ENCODE measurements at places on chromosomes 6 and 20.

DNA sequence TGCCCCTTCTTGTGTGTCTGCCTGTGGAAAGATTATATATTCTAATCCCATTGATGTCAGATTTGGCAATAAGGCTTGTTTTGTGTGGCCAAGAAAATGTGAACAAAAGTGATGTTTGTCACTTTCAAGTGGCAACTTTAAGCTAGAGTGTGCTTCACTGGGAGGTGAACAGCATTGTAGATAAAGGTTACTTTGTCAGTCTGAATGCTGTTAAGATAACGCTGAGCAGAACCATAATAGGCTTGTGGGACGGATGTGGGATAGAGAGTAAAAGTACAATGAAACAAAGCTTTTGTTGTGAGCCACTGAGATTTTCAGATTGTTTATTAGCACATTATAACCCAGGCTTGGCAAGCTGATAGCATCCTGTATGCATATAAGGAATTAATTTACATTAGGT is 303.8 kb upstream of the MAN1A1 start:
- DNase-seq: no peak

GRCh38 chr6:108720827-108721226 is 127.4 kb upstream of the ARMC2 start:
- DNase-seq: no peak

- DNase-seq: no peak
These were observed 78.3 kb upstream of the MMS22L start for GRCh38 chr6:97361286-97361685.

DNA sequence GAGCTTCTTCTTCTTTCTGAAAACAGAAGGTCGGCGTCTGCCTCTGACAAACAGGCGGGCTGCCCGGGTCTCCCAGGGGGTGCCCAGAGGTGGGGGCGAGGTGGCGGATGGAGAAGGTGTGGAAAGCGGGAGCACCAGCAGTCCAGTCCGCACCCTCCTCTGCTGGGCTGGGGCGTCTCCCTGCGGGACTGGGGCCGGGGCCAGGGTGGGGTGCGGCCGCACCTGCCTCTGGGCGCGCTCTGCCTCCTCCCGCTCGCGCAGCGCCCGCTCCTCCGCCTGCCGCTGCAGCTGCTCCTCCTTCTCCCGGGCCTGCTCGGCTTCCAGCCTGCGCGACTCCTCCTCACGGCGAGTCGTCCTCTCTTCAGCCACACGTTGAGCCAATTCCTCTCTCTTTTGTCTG is 71.1 kb upstream of the BCLAF1 start:
- DNase-seq: no peak

GRCh38 chr6:105482227-105482844 is 79.5 kb upstream of the PREP start:
- DNase-seq: peak; percentile 40

DNA sequence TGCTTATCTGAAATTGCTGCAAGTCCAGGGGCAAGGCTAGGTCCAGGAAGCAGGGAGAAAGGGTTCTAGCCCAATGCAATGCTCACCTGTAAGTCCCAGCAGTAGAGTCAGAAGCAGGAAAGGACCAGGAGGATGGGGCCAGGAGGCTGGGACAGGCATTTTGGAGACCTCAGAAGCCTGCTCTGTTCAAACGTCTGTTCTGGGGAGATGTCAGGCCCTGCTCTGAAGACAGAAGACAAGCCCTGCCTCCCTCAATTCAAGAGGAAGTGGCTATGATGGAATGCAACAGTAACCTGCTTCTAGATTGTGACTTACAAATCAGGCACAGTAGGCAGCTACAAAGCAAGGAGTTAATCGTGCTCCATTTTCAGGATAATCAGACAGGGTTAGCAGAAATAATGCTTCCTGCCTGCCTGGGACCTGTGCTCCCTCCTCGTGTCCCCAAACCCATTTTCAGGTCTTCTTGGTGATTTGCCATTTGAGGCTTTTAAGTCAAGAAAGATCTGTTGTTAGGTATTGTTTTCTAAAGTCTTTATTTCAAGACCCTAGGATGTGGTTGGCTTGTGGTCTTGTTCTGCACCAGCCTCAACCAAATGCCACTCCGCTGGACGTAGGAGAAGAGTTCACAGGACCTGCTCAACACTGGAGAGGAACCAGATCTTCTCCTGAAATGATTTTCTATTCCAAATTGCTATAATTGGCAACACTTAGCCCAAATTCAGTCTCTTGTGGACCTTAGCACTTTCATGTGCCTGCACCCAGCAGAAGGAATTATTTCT is at the start of gene SIRPG:
Gene SIRPG (minus strand): TSS at position 224 of the 779 bp plus-strand sequence. CDS start 65 bp downstream, at position 159.
- no peak for DNase-seq

- DNase-seq: no peak
These were observed 101.9 kb upstream of the ARMC2 start for GRCh38 chr6:108746366-108746765.

DNA sequence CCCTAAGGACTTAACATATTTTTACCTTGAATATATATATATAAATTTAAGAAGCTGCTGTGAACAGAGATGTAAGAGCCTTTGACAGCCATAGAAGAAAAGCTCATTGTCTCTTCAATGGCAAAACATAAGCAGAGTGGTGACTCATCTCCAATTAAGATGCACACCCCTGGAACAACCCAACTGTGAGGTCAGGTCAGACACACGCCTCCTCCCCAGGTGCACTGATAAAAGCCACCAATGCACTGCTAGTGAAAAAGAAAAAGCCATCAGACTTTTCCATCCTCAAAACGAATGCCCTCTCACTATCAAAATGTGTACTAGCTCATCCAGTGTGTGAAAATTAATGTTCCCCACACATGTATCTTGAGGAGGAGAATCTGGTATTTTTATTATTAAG is 100.1 kb downstream of the SMLR1 start:
- no peak for DNase-seq

DNA sequence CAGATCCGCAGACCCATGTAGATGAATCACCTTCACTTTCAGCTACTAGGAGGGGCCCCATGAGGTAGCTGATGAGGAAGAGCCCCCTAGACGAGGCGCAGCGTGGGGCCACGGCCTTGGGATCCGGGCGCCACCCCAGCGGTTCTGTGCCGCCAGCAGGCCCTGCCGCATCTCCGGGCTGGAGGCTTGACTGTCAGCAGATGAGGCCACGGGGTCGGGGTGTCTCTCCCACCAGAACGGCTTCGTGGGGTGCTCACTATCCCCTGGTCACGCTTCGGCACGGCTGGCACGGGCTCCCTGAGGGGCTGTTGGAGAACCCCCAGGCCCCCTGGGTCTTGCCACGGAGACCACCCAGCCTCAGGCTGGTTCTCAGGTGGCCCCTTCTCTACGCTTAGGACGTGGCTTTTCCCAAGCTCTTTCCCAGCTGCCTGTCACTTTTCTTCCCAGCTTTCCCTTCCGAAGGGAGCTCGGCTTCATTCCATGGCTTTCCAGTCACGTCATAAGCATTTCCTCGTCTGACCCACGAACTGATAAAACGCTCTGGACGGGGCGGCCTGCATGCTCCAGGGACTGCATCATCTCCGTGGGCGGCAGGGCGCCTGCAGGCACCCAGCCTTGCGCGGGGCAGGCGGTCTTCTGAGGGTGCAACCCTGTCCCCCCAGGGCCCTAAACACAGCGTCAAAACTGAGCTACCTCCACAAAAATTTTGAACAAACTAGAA is 85.9 kb downstream of the THBS2 start:
- no peak for DNase-seq

- DNase-seq: no peak
These were observed 104.7 kb upstream of the PRND start for GRCh38 chr20:4617019-4617418.

DNA sequence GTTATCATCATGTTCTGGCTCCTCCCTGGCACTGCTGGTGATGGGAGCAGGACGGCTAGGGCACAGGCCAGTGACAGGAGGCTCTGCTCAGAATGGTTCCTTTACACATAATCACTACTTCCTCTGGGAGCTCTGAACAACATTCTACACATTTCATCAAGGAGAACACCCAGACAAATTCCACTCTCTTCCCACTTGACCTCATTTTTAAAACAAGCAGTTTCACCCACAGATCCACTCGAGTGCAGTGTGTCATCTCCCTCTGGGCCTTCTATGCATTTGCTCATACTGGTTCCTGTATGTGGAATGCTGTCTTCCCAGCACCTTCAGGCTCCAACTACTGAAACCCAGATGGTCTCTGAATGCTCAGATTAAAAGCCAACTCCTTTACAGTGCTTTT is 84.8 kb downstream of the ELOVL5 start:
- DNase-seq: no peak

- no peak for DNase-seq
These were observed 154.8 kb upstream of the KCNQ5 start for GRCh38 chr6:72466971-72467566.

DNA sequence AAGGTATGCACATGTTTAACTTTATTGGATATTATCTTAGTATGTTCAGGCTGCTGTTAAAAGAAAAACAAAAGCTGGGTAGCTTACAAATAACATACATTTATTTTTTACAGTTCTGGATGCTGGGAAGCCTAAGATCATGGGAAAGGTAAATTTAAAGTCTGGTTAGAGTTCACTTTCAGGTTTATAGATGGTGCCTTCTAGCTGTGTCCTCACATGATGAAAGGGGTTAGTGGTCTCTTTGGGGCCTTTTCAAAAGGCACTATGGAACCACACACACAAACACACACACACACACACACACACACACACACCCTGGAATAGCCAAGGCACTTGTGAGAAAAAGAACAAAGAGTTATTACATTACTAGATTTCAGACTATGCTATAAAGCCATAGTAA is 805.8 kb upstream of the GJE1 start:
- DNase-seq: no peak

GRCh38 chr6:160464744-160465143 is 116.6 kb downstream of the SLC22A3 start:
- no peak for DNase-seq

DNA sequence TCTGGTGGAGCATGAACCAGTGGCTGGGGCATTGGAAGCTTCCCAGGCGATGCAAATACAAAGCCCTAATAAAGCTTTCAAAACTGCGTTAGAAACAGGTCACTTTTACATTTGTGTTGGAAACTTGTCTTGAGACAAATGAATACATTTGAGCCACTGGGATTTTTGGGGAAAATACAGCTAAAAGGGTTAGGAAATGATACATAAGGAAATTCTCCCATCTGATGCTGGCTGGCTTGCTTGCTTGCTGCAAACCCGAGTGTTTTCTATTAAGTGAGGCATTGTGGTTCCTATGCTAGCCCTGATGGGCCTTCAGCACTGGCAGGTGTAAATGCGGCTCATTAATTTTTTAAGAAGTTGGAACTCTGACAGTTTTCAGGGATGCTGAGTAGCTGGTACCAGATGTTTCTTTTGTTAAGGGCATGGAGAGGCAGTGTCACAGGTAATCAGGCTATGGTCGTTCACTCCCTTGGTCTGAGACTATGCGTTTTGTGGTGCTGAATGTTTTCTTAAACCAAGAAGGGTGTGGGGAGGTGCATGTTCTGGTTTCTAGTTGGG is 35.2 kb downstream of the RREB1 start:
- no peak for DNase-seq

- DNase-seq: no peak
These were observed 342.0 kb downstream of the TPBG start for GRCh38 chr6:82705579-82705978.

- DNase-seq: no peak
These were observed 282.7 kb upstream of the PRDM1 start for GRCh38 chr6:105803442-105803841.

GRCh38 chr6:111926731-111927302 is 53.6 kb upstream of the FYN start:
- DNase-seq: no peak

- DNase-seq: no peak
These were observed 3.0 kb upstream of the NNAT start for GRCh38 chr20:37518059-37518458.

DNA sequence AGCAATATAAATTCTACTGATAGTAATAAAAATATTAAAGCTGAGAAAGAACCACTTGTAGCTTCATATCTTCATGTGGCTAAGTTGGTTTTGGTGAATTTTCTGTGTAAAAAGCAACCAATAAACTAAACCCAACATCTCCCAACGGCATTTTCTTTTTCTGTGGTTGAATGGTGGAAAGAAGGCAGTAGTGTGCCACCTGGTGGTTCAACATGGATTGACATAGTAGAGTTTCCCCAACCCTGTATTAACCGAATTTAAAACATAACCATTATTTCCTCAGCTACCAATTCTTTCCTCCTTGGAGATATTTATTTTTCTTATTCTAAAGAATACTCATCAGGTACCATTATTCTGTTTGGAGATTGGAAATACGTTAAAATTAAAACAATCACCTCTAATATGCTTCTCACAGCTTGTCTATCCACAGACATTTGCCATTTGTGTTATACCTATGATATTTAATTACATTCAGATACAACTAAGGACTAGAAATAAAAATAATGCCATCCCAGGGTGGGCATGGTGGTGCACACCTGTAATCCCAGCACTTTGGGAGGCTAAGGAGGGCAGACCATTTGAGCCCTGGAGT is 117.1 kb upstream of the EEF1E1 start:
- DNase-seq: peak; percentile 10

GRCh38 chr6:141347906-141348492 is 784.7 kb upstream of the GJE1 start:
- no peak for DNase-seq

GRCh38 chr6:34459899-34460593 is 5.8 kb upstream of the PACSIN1 start:
- peak; percentile 43 for DNase-seq

GRCh38 chr6:93219447-93219846 is 199.9 kb downstream of the EPHA7 start:
- no peak for DNase-seq

DNA sequence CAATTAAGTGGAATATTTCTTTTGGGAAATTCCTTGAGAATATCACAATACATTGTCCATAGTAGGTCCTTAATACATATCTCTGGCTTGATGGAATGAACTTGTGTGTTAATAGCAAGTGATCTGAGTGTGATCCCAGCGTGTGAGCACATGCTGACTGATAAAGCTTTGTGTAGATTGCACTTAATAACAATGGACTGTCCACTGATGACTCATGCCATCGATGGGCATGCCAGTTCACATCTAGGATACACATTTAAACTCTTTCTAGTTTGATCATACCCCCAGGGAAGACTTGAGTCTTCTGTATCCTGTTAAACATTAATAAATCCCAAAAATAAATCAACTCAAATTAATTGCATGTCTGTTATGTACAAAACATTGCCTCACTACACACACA is 454.3 kb upstream of the SPTLC3 start:
- no peak for DNase-seq

DNA sequence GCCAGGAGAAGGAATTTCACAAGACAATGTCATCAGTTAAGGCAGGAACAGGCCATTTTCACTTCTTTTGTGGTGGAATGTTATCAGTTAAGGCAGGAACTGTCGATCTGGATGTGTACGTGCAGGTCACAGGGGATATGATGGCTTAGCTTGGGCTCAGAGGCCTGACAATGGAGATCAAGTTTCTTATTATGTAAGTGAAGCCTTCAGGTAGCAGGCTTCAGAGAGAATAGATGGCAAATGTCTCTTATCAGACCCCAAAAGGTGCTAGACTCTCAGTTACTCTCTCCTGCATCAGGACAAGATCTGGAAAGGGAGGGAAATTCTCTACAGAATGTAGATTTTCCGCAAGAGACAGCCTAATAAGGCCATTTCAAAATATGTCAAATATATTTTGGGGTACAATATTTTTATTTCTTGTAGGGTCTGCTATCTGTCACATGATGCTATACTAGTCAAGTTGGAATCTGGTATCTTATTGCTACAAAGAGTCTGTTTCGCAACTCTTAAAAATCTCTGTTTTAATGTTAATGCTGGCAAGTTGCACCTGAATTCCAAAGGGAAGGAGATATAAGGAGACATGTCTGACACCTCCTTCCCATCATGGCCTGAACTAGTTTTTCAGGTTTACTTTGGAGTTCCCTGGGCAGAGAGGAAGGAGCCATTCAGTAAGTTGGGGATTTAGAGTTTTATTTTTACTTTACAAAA is 48.8 kb downstream of the TRDN start:
- no peak for DNase-seq
